Stimulated activated naive B cell treated with anti-CD40 and anti-IgM and Interleukin-4, amounts not matched to agents 10 μg/mL and 1 μg/mL and 100 μg/mL, for 72 hours (primary cell): ENCODE measurements at places on chromosomes 3 and 15.

- DNase-seq, result no peak
Observed at GRCh38 chr15:75389791-75390382, 21.5 kb upstream of the MAN2C1 start.

DNA sequence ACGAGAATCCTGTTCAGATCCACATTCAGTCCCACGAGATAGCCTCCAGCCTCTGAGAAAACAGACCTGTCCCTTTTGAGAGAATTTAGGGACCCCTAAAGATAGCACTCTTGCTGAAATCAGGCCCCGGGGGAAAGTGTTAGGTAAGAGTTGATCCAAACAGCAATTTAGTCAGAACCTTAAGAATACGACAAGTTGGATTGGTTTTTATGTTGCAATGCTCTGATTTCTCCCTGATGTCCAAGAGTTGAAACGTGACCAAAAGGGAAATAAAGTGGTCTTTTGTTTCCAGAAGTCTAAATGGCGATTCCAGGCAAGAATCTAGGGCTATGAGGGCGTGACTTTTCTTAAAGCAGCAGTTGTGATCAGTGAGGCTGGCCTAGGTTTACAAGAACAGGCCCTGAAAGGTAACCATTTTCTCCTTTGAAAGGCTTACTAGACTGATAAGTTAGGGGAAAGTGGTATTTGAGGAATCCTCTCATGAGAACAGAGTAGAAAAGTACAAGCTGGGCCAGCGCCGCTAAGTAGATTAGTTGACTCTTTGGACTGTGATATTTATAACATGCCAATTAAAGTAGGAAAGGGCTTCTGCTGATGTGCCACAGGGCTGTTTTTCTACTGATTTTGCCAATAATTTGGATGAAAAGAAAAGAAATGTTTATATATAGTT is 4.9 kb downstream of the MAN2A2 start:
- no peak for DNase-seq

DNA sequence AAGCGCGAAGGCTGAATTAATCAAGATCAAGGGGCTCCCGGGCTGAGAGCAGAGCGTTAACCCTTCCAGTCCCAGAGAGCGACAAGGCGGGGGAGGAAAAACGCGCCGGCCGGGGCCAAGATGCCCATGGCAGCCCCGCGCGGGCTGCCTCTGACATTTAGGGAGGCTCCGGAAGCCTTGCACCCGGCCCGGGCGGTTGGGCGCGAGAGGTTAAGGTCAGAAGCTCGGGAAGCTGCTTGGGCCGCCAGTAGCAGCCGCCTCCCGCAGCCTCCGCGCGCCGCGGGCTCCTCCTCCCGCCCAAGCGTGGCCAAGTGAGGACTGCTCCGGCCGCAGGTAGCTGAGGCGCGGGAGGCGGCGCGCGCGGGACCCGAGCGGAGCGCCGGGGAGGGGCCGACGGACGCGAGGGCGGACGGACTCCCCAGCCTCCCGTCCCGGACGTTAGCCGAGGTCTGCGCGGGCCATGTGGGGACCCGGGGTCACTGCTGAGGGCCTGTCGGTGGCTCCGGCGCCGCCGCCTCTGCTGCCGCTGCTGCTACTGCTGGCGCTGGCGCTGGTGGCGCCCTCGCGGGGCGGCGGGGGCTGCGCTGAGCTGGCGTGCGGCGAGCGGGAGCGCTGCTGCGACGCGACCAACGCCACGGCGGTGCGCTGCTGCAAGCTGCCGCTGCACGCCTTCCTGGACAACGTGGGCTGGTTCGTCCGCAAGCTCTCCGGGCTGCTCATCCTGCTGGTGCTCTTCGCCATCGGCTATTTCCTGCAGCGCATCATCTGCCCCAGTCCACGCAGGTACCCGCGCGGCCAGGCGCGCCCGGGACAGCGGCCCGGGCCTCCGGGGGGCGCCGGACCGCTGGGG is at the start of gene C3orf80:
C3orf80 (plus strand) TSS at position 247 of the 850 bp plus-strand sequence; CDS start at position 461, 214 bp downstream.
- peak; percentile 32 for DNase-seq

GRCh38 chr3:82494977-82495489 is 733.6 kb upstream of the GBE1 start:
- DNase-seq, result no peak
